ENCODE measurements at places on chromosomes 5 and 9.

- peak; percentile 54 for DNase-seq
Measured at GRCh38 chr9:128145536-128145935, 3.7 kb upstream of the LCN2 start.

- no peak for DNase-seq
Measured at GRCh38 chr9:91302831-91303230, 58.9 kb downstream of the AUH start.

GRCh38 chr5:31854181-31855133 lies 215.5 kb downstream of the PDZD2 start:
- no peak for DNase-seq

- no peak for DNase-seq
Measured at GRCh38 chr5:159732220-159732619, 184.1 kb upstream of the ADRA1B start.

DNA sequence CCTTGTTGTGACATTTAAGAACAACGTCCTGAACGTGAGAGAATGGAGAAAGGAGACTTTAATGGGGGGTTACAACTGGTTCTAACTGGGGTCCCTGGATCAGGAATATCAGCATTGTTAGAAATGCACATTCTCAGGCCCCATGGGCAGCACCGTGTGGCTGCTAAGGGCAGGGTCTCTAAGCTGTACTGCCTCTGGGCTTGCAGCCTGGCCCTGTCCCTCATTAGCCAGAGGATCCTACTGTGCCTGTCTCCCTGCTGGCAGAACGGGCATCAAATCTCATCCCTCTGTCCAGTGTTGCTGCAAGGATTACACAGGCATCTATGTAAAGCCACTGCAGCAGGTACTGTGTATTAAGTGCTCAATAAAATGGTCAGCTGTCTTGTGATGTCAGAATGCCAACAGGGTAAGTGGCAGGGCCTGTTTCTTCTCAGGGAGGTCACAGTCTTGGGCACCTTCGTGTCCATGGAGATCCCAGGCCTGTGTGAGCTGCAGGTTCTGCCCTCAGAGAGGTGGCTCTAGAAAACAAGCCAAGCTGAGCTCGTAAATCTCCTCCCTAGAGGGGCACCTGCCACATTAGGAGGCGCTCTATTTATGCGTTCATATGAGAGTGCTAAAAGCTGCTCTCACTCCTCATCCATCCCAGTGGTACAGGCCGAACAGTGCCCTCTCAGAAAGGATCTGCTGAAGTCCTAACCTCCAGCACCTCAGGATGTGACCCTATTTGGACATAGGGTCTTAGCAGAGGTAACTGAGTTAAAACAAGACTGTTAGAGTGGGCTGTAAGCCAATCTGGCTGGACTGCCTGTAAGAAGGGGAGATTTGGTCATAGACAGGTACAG lies 210.5 kb downstream of the GADD45G start:
- no peak for DNase-seq

GRCh38 chr5:3931976-3932375 lies 336.3 kb downstream of the IRX1 start:
- no peak for DNase-seq

Measured in DMS79 treated with DMSO at 0.1 percent for 48 hours (cell line).